ENCODE measurements at places on chromosomes 7 and 10. TPM values are rescaled to one million over a fixed set of nuclear protein-coding genes. Genes with fewer than 3 reads are reported as not detected.

DPP6 gene
- not detected for total RNA-seq

HOXA3 gene
- not detected for total RNA-seq

CNOT4 gene
- 22.6 TPM for total RNA-seq

DNA sequence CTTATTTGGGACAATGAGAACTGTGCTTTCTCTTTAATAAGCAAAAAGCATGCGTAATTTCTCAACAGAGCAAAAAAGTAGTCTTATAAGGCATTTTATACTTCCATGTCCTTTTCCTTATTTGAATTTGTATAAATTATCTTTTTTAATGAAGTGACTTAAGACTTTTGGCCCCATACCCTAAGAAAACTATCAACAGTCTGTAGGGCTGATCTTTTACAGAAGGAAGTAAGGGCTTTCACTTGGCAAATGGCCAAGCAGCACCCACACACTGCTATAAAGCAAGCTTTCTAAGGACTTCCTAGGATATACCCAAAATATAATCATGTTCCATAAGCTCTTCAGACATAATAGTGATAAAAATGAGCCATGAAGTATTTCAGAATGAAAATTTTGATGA is 3.4 kb downstream of the CRPPA start:
- DNase-seq, result no peak

GRCh38 chr10:1123972-1124371 is 67.8 kb downstream of the WDR37 start:
- DNase-seq, result no peak

- no peak for DNase-seq
Observed at GRCh38 chr10:122744257-122744656, 44.6 kb upstream of the C10orf120 start.

- no peak for DNase-seq
Observed at GRCh38 chr7:5638994-5639393, 142.5 kb downstream of the RNF216 start.
